Bronchus fibroblast of lung (primary cell): ENCODE measurements at places on chromosomes 12 and 14. TPM values are rescaled to one million over a fixed set of nuclear protein-coding genes. Genes with fewer than 3 reads are reported as not detected.

Gene PPP1R12A
- 33.3 and 39.0 TPM in 2 replicates for total RNA-seq

Gene SLC10A1
- total RNA-seq, result not detected in 2 replicates

Gene SPRYD4
- total RNA-seq, result 1.2 and 1.3 TPM in 2 replicates

Gene TGM1
- total RNA-seq, result 0.45 and 1.2 TPM in 2 replicates

Gene TRPV4
- total RNA-seq, result 1.8 and 2.5 TPM in 2 replicates

Gene LMNTD1
- 0.30 TPM in 1 of 2 replicates, not detected in the other for total RNA-seq

Gene DNAL1
- 3.0 and 6.1 TPM in 2 replicates for total RNA-seq
